ENCODE measurements at places on chromosomes 11 and 22.

- peak; percentile 78 for DNase-seq
Measured at GRCh38 chr11:118929501-118930093, 3.9 kb upstream of the BCL9L start.

DNA sequence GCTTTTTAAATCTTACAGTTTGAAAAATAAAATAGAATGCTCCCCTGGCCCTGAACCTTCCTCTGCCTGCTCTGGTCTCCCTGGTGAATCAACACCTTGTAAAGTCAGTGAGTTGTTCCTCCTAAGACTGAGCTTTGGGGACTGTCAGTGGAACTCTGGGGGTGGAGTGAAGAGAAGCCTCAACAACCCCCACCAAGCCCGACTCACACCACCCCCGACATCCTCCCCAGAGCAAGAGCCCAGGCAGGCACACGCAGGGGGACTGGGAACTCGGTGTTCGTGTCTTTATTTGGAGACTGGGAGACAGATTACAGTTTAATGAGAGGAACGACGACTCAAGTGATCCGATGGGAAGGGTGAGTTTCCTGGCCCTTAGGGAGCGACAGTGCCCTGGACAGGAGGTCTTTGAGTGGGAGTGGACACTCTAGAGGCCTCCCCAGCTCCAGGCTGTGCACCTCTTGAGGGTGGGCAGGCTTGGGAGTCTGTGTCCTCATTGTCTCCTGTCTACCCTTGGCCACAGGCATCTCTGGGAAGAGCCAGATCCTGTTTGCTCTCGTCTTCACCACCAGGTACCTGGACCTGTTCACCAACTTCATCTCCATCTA is 6.2 kb downstream of the KDELR3 start:
- DNase-seq = no peak

DNA sequence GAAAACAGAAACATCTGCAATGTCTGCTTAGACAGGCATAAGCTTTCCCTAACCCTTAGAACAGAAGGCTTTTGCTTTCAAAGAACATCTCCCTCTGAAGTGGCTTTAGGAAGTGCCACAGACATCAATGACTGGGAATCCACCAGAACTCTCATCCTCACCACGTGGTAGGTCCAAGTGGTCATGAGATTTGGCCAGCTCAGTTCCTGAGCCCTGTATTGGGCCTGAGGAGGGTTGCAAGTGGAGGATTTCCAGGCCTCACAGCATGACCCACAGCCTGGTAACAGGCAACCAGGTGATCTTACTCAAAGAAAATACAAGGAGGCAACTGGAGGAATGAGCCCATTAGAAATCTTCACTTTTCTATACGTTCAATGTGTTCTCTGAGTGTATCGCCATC is 1.6 kb downstream of the CASP1 start:
- DNase-seq = no peak

- no peak for DNase-seq
Measured at GRCh38 chr11:68373815-68374501, 61.6 kb downstream of the LRP5 start.

- no peak for DNase-seq
Measured at GRCh38 chr22:24088816-24089215, 77.7 kb downstream of the CABIN1 start.

GRCh38 chr22:38631724-38632123 is 24.5 kb downstream of the FAM227A start:
- no peak for DNase-seq

DNA sequence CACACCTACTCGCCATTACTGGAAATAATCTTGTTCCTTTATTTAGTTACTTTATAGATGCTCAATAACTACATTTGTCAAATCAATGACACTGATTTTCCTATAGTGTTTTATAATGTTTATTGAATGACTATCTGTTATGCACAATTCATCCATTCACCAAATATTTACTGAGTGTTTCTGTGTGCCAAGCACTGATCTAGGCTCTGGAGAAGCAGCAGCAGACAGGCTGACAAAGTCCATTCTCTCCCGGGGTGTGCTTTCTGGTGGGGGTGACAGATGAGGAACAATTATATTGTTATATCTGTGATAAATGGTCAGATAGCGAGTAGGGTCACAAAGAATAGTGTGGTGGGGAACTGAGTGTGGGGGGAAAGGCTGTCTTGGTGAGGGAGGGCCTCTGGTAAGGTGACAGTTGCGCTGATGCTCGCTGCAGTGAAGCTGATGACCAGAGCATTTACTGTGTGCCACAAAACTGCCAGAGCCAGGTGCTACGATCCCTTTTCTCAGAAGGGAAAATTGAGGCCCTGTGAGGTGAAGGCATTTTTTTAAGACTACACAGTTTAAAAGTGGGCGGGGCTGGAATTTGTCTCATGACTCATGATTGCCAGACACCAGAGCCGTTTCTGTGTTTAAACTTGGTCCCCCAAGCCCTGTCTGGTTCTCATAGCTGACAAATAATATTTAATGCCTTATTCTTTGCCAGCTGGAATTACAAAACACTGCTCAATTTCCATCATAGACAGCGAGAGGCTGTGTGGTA is 10.2 kb downstream of the PACS1 start:
- DNase-seq = no peak

GRCh38 chr11:31973172-31973571 is 117.7 kb upstream of the RCN1 start:
- DNase-seq = no peak

- DNase-seq = no peak
Measured at GRCh38 chr22:19620742-19621371, 93.4 kb upstream of the SEPTIN5 start.

DNA sequence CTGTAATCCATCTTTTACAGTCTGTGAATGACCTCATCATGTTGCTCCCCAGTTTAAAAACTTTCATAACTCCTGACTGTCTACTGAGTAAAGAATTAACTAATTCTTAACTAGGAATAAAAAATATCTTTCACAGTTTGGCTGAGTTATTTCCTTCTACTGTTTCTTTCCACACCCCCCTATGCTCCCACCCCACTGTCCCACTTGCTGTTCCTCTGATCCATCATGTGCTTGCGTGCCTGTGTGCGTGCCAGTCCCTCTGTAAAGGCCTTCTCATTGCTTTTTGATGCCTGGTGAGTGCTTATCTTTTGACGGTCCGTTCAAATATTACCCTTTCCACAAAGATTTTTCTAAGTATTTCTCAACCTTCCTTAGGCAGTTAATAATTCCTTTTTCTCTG is 55.6 kb downstream of the ATG16L2 start:
- DNase-seq = no peak

DNA sequence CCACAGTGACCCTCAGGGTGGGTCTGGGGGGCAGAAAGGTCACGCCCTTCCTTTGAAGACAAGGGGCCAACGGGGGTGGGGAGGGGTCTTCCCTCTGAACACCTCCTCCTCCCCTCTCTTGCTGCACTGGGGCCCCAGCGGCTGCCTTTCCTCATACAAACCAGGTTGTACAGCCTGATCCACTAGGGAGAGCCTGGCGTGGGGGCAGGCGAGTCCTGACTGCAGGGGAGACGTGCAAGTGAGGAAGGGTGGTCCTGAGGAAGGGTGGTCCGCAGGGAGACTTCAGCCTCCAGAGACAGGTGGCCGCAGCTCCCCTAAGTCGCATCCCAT is 43.6 kb upstream of the LINC01488 start:
- DNase-seq = no peak

GRCh38 chr22:28154861-28155260 is 235.8 kb upstream of the PITPNB start:
- DNase-seq = no peak

GRCh38 chr22:35484651-35485556 is 55.7 kb upstream of the RASD2 start:
- DNase-seq = no peak

DNA sequence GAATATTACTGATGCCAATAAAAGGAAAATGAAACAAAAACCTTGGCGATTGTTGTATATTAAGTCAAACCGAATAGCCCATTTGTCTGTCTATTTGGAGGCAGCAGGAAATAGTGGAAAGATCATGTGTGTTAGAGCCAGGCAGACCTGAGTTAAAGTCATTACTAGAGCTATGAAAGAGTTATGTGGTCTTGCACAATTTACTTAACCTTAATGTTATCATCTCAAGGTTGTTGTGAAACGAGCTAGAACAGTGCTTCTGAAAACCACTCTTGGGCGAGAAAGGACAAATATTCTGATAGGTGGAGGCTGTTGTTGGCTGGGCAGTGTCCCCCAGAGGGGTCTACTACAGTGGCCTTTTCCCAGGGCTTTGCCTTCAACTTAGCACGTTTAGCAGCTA is 60.0 kb upstream of the NUP160 start:
- no peak for DNase-seq

DNA sequence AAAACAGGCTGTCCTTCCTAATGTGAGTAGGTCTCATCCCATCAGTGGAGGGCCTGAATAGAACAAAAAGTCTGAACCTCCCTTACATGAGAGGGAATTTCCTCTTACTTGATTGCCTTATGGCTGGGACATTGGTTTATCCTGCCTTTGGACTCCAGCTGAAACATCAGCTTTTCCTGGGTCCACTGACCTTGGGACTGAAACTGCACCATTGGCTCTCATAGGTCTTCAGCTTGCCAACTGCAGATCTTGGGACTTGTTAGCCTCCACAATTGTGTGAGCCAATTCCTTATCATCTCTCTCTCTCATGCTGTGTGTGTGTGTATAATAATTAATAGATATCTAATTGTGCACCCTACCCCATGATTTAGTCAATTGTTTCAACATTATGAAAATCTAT is 375.3 kb upstream of the DDI1 start:
- no peak for DNase-seq
